Activated T-cell treated with anti-CD3 and anti-CD28 coated beads, Interleukin-2, amount 50 U/mL, for 48 hours (primary cell): ENCODE measurements at places on chromosomes 7 and 10.

GRCh38 chr7:17907014-17907413 lies 33.3 kb downstream of the SNX13 start:
- no peak for DNase-seq

- DNase-seq, result no peak
These were observed 89.7 kb upstream of the CDK6 start for GRCh38 chr7:92925876-92926696.

GRCh38 chr10:70551971-70552422 lies 50.5 kb downstream of the PRF1 start:
- DNase-seq, result no peak

- DNase-seq, result no peak
These were observed 167.0 kb upstream of the PITRM1 start for GRCh38 chr10:3339531-3339950.

- no peak for DNase-seq
These were observed 186.0 kb upstream of the MGMT start for GRCh38 chr10:129280908-129281586.

GRCh38 chr10:32446536-32447406 lies 831 bp downstream of the CCDC7 start:
- DNase-seq, result no peak
